ENCODE measurements at places on chromosomes 4 and X.
A peak's percentile ranks its signal among the peaks of the same experiment; 100 is the strongest.

- DNase-seq = peak; percentile 64
Observed at GRCh38 chr4:6641164-6641970, 882 bp downstream of the MRFAP1 start.

DNA sequence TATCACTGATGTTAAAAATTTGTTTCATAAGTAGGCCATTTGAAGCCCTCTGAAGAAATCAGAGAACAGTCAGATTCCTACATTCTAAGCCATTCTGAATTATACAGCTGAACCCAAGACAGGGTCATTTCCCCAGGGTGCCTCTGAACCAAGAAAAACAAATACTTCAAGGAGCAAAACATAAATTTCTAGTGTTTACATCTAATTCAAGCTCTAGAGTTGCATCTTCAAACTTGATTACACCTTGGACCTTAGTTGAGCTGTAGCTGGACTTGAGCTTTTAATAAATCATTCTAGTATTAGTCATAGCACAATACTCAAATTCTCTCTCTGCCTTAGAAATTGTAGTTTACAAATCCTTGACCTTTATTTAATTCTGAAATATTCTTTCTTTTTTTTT lies 87.6 kb upstream of the IL15 start:
- DNase-seq = no peak

- no peak for DNase-seq
Observed at GRCh38 chr4:40227284-40227683, 30.5 kb downstream of the RHOH start.

DNA sequence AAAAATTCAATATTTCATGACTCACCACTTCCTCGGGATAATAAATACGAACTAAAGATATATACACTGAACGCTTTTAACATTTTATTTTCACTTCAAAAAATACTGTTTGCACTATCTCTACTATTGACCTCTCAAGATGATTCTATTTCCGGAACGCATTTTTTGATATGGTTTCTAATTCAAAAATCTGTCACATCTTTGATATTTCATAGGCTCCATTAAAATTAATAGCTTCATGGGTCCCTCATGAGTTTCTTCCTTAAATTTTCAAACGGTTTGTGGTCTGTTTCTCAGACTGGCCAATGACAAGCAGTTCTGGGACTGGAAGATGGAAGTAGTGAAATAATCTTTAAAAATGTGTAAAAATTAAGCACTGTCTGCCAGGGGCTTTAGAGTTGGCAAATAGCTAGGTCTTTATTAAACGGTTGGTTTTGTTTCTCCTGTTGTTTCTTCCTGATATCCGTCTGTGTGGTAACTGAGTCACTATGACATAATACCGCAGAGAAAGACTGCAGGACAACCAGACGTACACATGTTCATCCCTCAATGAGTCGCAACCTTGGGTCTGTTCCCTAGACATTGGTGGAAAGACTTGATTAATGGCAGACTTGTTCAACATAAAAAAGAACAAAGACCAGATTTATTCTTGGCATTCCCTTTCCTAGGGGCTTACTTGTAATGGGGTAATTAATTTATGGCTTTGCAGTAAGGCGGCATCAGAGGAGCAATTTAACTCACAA lies 133.8 kb downstream of the PALLD start:
- no peak for DNase-seq

DNA sequence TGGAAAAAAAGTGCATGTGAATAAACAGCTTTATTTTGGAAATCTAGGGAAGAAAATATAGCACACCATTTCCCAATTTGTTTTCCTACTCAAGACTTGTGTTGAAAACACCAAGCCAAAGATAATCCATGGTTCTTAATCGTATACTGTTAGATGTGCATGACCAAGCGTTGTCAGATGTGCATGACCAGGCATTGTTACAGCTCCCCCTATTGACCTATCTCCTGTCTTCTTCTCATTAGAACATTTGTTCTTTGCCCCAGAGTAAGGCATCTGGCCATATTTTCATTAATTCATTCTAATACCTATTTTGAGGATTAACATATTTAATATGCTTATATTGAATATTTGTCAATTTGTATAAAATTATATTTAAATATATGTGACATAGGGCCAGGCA lies 14.4 kb upstream of the VCX start:
- no peak for DNase-seq

DNA sequence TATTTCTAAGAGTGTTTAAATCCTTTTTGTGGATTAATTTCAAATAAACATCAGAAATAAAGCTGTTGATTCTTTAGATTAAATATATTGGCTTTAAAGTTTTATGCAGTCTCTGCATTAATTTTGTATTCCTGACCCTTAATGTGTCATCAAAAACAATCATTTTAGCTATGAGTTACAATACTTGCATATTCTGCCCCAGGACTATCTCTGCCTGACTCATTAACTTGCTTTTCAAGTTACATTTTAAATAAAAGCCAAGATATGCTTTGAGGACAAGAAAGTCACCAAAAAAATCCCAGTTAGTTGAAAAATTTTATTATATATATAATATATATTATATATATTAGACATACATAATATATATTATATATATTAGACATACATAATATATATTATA lies 208.7 kb downstream of the ADGRL3 start:
- no peak for DNase-seq

DNA sequence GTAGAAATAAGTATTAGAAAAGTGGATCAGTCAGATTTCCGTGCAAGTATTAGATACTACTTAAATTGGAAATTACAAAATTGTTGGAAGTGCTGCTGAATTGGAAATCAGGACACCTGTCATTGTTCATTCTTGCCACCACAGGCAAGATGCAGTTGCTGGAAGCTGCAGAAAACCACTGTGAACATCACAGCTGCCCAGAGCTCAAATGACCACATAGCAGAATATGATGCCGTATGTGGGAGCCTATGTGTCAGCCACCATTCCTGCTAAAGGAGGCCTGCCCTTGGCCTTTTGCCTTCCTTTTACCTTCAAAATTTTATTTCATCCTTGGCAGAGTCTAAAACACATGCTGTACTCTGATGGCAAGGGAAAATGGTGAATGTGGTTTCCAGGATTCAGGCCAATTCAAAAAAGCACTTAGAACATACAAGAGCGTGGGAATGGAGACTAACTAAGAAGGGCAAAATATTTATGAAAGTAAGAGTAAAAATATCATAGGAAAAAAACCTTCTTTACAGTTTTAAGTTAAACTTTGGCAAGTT lies 1005.5 kb upstream of the GRID2 start:
- DNase-seq = no peak

- DNase-seq = no peak
Observed at GRCh38 chr4:122053186-122053585, 98.9 kb upstream of the BLTP1 start.

GRCh38 chr4:70943114-70943513 lies 40.9 kb downstream of the MOB1B start:
- DNase-seq = no peak

- no peak for DNase-seq
Observed at GRCh38 chr4:128716338-128716737, 93.2 kb upstream of the JADE1 start.

- no peak for DNase-seq
Observed at GRCh38 chr4:129583868-129584267, 487.9 kb downstream of the C4orf33 start.

DNA sequence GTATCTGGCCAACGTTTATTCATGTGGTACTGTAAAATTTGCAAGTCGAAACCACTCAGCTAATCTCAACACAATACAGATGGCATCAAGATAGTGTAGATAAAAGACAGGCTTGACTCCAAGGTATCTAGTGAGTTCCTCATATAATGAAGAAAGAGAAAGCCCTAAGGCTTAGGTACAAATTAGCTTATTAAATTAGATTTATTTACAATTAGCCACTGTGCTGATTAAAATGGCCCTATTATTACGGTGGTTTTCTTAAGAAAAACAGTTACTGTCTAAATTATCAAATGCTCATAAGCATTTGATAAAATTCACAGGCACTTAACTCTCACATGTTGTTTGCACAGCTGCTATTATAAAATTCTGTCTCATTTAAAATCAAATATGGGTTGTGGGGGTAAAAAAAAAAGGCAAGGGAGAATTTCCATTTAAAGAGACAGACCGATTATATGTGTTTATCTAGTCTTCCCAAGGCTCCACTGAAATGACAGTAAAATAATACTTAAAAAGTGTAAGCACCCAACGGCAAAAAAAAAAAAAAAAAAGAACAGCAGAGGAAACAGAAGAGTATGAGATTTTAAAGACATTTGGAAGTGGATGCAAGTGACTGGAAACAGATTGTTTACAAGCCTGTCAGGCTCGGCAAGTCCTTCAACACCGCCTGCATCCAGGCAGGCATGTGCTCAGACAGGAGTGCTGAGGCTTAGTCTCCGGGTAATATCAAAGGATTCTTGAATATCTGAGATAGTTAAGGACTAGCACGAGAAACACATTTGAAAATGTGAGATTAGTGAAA lies 55.1 kb downstream of the FAM13A start:
- no peak for DNase-seq

- DNase-seq = no peak
Observed at GRCh38 chr4:75552452-75552851, 3.4 kb upstream of the ODAPH start.

DNA sequence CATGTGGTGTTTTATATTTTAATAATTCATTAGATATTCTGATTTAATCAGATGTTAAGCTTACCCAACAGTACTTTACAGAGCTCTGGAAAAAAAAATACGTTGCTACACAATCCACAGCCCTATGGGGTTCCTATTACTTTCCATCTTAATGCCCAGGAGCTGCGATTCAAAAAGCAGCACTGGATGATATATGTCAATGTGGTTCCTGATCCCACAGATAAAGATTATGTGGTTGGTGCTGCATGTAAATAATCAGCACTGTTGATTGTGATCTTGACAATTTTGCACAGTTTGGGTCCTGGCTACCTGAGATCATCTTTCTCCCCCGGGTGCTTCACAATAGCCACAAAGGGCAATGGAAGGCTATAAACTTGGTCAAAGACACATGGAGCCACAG lies 72.7 kb upstream of the DCLK2 start:
- DNase-seq = no peak

GRCh38 chr4:128388352-128388630 lies 100.7 kb upstream of the PGRMC2 start:
- no peak for DNase-seq

- no peak for DNase-seq
Observed at GRCh38 chrX:120428309-120428708, 40.8 kb downstream of the LAMP2 start.

DNA sequence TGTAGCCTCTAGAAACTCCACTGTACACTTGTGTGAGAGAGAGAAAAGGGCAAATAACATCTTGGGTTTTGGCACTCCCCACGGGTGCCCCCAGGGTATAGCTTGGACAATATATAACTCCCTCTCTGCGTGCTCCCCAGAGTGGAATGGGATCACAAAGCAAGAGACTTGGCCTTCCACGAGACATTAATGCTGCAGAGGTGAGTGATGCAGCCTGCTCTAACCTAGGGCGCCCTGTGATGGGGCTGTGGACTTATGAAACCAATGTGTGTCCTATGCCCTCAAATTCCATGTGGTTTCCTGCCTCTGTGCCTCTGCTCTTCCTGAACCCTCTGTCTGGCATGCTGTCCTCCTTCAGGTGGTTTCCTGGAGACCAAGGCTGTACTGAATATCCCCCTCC lies 22.0 kb upstream of the FAM9C start:
- no peak for DNase-seq

GRCh38 chr4:52126966-52127365 lies 75.9 kb downstream of the SPATA18 start:
- no peak for DNase-seq

DNA sequence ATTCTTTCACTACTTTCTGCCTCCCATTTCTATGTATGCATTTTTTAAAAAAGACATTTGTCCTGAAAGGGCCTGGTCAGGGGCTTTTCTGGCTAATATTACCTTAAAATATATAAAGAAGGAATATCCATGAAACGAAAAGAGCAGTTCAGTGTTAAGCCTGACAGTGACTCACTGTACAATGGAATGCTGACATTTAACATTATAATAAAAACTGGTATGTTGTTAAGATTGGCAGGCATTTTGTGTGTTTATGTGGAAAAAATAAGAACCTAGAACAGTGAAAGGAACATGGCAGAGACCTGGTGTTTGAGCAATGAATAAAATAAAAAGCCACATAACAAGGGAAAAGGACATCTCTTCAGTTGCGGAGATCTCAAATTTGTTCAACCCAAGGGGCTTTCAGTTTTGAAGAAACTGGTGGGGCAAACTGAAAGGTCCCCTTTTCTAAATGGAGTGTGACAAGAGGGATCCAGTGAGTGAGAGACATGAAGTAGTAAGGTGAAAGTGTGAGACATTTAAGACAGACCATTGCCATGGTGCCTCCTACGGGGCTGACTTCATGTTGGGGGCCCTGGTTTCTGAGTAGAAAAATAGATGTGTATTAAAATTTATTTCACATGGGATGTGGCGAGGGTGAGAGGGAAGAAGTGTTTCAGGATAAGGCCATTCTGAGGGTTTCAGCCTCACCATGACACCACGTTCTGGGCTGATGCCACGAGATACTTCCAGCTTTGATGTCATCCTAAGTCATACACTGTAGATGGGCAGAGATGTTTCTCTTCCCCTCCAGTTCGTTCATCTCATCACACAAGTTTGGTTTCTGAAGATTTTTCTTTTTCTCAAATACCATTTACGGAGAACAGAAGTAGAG lies 324.9 kb downstream of the PPP3CA start:
- no peak for DNase-seq

DNA sequence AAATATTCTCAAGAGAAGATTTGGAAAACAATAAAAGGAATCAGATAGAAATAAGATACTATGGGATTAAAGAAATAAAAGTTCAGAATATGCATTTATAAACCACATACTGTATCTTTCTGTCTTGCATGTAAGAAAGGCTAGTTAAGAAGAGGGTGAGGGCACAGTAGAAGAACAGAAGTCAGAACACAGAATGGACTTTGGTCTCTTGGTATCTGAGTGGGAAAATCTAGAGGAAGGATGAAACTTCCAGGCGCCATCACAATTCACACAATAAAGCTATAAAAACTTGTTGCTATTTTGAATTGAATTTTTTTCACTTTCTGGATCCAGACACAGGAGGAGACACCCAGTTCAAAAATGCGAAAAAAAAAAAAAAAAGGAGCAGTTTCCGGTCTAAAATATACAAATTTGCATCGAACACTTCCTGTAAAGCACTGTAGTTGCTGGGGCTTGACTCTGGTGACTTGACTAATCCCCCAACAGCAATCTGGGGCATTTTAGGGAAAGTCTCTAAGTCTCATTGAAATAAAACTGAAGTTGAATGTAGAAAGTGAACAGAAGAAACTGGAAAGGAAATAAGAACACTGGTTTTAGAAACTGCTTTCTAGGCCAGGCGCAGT lies 8.1 kb upstream of the NAAA start:
- no peak for DNase-seq

DNA sequence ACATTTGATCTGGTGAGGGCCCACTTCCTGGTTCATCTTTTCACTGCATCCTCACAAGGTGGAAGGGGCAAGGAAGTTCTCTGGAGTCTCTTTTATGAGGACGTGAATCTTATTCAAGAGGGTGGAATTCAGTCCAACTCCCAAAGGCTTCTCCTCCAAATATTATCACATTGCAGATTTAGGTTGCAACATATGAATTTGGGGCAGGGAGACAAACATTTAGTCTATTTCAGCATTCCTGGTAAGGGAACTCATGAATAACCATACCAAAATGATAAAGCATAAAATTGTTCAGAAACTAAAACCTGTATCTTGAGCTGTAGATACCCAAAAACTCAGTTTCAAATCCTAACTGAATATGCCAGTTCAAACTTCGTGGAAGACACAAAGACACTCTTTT lies 246.8 kb downstream of the QDPR start:
- no peak for DNase-seq
